ENCODE measurements at places on chromosomes 1 and 21. TPM values are rescaled to one million over a fixed set of nuclear protein-coding genes. Genes with fewer than 3 reads are reported as not detected.

DNA sequence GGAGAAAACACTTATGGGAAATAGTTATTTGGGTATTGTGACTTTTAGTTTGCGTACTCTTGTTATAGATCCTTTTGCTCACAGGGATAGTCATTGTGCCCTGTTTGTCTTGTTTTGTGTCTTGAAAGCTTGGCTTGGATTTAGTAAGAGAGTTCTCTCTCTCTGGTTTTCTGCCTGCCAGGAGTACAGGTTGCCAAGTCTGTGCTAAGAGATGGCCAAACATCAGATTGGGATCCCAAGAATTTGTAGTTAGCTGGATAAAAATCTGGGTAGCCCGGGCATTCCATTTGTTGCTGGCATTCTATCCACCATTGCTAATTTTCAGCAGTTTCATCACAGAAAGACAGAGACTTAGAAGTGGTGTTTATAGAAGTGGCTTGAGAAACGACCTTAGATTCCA lies 222.2 kb downstream of the NRIP1 start:
- DNase-seq: no peak

DNA sequence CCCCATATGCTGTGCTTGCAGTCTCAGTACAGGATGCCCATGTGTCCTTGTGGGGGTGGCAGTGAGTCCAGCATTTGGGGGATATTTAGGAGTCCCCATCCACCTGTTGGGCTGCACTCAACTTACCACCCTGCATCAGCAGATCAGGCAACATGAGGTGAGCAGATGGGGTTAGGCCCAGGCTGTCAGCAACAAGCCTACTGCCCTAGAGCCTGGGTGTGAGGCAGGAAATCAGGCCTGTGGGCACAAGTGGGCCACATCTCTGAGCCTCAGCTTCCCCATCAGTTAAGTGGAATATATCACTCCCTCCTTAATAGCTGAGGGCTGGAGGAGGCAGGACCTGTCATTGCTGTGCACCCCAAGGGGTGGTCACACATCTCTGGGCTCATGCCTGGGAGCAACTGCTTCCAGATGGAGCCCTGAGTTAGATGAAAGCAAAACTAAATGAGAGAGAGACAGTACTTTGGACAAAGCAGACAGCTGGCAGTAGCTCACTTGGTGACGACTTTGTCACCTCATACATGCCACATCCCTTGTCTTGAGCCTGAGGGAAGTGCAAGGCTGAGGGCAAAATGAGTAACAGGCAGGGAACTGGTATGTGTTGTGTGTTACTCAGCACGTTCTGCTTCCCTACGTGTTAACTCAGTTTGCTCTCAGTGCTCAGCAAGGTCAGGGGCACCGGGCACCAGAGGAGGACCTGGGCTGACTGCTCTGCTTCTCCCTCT lies 48.4 kb downstream of the TRIM11 start:
- no peak for DNase-seq

- DNase-seq: no peak
Observed at GRCh38 chr1:41588334-41588875, 103.9 kb upstream of the EDN2 start.

DNA sequence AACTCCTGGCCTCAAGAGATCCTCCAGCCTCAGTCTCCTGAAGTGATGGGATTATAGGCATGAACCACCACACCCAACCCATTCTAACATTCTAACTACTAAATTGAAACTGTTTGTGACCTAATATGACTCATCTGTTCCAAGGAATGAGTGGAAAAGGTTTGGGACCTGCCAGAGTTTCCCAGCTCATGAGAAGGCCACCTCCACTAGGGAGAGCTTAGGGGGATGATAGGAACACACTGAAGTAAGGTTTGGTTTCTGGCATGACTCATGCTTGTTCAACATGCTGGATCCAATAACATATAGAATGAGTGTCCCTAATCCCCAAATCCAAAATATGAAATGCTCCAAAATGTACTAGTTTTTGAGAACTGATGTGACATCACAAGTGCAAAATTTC lies 18.9 kb upstream of the SCAF4 start:
- no peak for DNase-seq

DNA sequence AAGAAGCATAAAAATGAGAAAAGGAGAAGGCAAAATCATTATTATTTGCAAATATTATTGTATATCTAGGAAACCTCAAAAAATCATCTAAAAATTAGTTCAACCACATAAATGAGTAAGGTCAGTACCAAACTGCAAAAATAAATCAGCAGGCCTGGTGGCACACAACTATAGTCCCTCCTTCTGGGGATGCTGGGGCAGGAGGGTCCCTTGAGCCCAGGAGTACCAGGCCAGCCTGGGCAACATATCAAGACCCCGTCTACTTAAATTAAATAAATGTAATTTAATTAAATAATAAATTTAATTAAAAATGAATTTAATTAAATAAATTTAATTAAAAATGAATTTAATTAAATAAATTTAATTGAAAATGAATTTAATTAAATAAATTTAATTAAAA lies 40.3 kb upstream of the TRIM67 start:
- DNase-seq: no peak

The TMIGD3 gene
- total RNA-seq: not detected

The U2AF1 gene
- 74.6 TPM for total RNA-seq

The NECTIN4 gene
- total RNA-seq: 0.29 TPM

The GJA8 gene
- not detected for total RNA-seq

DNA sequence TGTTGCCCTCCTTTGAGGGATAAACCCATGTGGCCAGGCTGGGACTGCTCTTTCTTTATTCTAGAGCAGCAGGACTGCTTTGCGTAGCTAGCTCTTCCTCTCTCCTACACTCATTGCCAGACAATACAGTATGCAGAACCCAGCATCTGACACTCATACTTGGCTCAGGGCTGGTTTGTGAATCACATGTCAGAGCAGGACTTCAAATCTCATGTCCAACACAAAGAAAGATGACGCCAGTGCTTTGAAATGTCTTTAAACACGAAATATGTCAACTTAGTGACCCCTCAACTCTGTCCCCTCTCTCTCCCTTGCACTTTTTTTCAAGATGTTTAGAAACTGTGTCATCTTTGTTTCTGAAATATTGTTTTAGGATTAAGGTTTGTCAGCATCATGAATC lies 135.0 kb downstream of the TGFB2 start:
- no peak for DNase-seq

GRCh38 chr1:33906156-33906555 lies 42.3 kb downstream of the HMGB4 start:
- DNase-seq: no peak

The CLK2 gene
- total RNA-seq: 62.2 TPM

The NID1 gene
- total RNA-seq: 24.9 TPM

GRCh38 chr1:86448670-86449069 lies 20.1 kb upstream of the CLCA1 start:
- no peak for DNase-seq

The CRNN gene
- not detected for total RNA-seq

The TSPAN1 gene
- not detected for total RNA-seq

The HAO2 gene
- total RNA-seq: not detected

The DISP1 gene
- total RNA-seq: 4.3 TPM

The CYP4A22 gene
- total RNA-seq: not detected

The CYYR1 gene
- total RNA-seq: 37.9 TPM

DNA sequence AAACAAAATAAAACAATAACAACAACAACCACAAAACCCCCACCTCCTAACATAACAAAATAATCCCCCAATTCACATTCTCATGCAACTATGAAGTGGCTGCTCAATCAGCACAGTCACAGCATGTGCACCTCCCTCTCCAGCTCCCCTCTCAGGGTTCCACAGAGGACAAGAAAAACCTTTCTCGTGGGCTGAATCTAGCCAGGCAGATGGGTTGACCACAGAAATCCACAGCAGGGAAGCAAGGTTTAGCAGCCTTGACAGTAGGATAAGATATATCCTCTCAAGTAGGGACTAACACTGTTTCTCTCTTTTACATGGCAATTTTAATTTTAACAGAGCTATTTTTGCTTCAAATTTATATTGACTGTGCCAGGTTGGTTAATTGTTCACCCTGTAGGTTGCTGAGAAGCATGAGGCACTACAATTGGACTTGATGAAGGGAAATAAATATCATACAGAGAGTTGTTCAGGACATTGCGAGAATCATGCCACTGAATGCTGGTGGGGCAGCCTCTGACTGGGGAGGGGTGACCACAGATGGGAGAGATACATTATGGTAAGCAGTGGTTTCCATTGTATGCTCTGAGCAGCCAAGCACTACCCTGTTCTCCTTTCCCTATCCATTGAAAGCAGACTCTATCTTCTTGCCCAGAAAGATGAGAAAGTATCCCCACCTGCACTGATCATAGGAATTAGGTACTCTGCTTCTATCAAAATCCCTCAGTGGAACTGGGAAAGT lies 535.1 kb downstream of the DPYD start:
- DNase-seq: no peak

The RNF186 gene
- total RNA-seq: not detected

GRCh38 chr1:222370081-222370912 lies 177.6 kb downstream of the HHIPL2 start:
- DNase-seq: no peak

DNA sequence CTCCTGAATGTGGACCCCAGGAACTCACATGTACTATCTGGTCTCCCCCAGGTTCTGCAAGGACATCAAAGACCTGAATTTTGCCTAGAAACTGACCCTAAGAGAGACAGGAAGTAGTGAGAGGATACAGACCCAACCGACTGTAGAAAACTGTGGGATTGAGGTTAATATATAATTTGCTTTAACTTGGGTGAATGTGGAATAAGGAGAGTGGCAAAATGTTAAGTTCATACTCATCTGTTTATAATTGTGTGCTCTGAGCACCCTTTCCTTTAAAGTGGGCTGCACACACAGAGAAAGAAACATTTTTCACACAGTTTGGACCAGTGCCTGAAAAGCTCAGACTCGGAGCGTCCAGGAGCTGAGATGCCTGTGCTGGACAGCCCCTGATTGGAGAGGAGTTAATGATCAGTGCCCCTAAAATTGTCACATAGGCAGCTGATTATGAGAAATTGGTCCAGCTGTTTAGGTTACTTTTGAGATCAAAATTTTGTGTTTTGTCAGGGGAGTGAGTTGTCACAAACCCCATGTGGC lies 37.2 kb downstream of the ROR1 start:
- DNase-seq: no peak

The TMEM82 gene
- total RNA-seq: 0.21 TPM

GRCh38 chr1:44239331-44239960 lies 26.2 kb downstream of the DMAP1 start:
- peak; percentile 38 for DNase-seq

DNA sequence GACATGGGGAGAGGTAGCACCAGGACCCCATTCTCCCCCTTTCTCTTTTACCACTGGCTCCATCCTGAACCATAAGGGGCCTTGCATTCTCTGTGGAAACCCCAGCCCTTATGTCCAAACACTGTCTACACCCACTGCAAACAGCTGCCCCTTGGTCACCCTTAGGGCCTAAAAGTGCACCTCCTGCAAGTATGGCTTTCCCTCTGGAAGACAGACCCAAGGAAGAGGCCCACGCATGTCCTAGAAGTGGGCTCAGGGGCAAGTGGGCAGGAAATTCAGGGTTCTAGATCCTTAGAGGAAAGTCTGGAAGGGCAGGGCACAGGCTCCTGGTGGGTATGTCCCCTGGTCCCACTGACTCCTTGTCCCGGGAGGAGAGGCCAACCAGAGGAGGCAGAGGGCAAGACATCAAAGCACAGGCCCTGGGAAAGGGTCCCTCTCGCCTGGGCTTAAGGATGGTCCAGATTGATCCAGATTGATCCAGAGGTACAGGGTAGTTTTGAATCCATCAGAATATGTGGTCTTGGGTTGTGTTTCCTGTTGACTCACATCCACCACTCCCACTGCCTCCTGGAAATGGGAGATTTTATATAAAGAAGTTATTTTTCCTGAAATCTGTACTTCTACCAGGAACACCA lies 150.9 kb downstream of the GRIK3 start:
- DNase-seq: no peak

The PLA2G2D gene
- not detected for total RNA-seq

GRCh38 chr21:32207406-32207716 lies 71.5 kb downstream of the MIS18A start:
- DNase-seq: no peak

GRCh38 chr1:46379996-46380395 lies 14.1 kb upstream of the FAAH start:
- DNase-seq: no peak

DNA sequence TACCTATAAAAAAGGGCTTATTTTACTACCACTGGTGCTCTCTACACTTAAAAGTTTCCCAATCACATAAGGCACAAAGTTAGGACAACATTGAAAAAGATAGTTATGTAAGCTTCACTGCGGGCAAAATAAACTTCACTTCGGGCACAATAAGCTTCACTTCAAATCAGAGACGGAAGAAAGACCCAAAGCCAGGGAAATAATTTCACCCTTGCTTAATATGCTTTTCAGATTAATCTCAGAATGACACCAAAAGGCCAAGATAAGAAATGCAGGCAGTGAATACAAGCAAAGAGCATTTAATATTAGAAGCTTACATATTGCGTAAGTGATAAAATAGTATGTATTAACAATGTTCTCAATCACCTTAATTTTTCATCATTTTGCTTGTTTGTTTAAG lies 444.2 kb downstream of the SETD4 start:
- no peak for DNase-seq

DNA sequence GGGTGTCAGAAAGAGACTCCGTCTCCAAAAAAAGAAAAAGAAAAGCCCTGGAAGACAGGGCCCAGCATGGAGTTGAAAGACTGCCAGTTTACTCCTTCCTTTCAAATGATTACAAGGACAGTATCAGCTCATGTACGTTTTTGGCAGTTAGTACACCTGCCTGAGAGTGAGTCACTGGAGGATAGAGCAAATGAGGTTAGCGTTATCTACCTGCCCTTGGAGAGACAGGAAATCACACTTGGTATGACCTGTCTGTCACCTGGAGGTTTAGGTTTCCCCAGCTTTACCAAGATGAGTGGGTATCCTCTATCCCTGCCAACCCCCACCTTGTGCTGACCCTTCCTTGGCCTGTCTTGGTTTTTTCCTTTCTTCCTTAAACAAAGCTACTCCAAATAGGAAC lies 96.8 kb upstream of the BMP8A start:
- no peak for DNase-seq

The TRIM67 gene
- not detected for total RNA-seq

DNA sequence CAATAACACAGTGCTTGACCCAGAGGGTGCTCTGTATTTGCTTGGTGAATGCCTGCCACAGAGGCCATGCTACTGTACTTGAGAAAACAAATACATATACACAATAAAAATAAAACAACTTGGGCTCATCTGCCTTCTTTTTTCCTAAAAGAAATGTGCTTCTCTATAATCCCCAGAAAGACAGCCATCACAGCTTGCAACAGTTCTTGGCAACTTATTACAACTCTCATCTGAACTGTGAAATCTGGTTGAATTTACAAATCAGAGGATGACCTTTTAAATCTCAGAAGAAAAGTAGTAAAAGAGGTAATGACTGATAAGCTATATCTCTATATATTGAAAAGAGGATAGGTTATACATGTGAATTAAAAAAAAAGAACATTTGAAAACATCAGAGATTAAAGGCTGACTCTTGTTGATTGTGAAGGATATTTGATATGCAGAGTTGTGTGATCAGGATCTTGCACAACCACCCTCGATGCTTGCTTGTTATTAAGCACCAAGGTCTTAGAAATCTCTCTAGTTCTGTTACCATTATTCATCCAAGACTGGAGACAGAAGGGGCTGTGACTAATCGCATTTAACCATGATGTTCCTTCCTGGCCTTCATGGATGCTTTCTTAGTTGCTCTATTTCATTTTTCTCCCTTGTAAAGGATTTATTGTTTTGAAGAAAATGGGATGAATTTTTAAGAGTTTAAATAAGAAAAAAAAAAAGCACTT lies 213.4 kb downstream of the APP start:
- no peak for DNase-seq

All from H1 (cell line).